ENCODE measurements at places on chromosomes 4 and X. TPM values are rescaled to one million over a fixed set of nuclear protein-coding genes. Genes with fewer than 3 reads are reported as not detected.

- DNase-seq, result no peak
- H3K27ac ChIP-seq, result peak overlapping the region; percentile 41
- peak overlapping the region; percentile 44 for H3K4me3 ChIP-seq
- H3K4me1 ChIP-seq, result peaks cover 48% of the 10 kb centered on the region
- no peaks in the 10 kb centered on the region for H3K27me3 ChIP-seq
Measured at GRCh38 chrX:19886883-19887531, 393 bp downstream of the SH3KBP1 start.

DNA sequence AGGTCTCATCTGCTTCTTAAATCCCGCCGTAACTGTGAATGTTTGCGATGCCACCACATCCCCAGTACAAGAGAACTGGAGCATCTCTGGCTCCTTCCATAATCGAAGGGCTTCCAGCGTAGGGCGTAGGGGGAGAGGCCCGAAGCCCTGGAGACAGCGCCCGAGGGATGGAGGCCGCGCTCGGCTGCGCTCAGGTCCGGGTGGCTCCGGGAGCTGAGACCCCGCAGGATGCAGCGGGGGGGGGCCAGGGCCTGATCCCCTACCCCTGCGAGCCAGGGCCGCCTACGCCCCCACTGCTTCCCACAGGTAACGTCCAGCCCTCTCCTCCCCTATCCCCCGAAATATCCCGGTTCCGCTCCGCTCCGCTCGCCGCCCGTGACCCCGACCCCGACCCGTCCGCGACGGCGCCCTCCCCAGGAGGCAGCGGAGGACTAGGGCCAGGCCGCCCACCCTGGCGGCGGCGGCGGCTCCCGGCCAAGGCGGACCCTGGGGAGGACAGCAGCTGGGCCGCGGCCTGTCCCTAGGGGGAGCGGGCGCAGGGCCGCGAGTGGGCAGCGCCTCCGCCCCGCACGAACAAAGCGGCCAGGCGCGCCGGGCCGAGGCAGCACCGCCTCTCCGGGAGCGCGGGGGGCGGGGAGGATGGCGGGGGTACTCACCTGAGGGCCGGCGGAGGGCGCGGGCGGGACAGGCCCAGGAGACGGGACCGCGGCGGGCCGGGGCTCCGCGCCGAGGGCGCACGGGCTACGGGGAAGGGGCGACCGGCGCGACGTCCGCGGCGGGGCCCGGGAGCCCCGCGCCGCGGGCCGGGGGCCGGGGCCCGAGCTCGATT, 723 bp downstream of the WDFY3 start:
- H3K4me1 ChIP-seq, result peaks cover 4% of the 10 kb centered on the region
- H3K36me3 ChIP-seq, result no peaks in the 10 kb centered on the region
- peak overlapping the region; percentile 88 for H3K27ac ChIP-seq
- no peak for DNase-seq
- no peaks in the 10 kb centered on the region for H3K27me3 ChIP-seq
- peak overlapping the region; percentile 56 for H3K4me3 ChIP-seq

Gene PGAM4
- total RNA-seq, result not detected

DNA sequence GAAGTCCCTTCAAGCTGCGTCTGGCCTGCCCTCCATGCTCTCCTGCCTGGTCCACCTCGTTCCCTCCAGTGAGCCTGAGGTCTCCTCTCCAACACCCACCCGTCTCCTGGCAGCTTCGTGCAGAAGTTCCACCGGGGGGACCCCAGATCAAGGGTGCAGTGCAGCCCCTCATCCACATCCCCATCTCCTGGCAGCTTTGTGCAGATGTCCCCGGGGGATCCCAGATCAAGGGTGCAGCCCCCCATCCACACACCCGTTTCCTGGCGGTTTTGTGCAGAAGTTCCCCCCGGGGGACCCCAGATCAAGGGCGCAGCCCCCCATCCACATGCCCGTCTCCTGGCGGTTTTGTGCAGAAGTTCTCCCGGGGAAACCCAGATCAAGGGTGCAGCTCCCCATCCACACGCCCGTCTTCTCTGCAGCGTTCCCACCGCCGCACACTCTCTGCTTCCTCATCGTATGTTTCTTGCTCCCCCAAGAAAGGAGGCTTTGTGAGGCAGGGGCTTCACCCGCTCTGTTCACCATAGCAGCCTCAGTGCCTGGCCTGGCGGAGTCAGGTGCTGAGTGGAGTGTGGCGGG, 35.7 kb downstream of the PIGG start:
- peaks cover 13% of the 10 kb centered on the region for H3K36me3 ChIP-seq
- no peak for DNase-seq
- no peaks in the 10 kb centered on the region for H3K27me3 ChIP-seq

Gene RAI2
- not detected for total RNA-seq

DNA sequence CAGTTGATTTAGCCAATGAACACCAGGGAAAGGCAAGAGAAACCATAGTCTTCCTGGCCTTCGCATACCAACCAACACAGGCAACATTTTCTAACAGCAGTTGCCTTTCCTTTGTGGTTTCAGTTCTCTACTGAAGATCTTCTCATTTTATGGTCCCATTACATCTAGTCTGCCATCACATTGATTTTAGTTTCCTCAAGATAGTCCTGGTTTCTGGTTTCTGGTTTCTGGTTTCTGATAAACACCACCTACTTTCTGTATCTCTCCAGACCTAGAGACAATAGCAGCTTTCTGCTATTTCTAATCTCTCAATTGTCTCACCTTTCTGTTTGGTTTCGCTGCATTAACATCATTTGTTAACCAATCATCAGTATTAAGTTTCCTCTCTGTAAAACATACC, 646.3 kb upstream of the SPANXN1 start:
- no peaks in the 10 kb centered on the region for H3K4me1 ChIP-seq
- H3K4me3 ChIP-seq, result no peak overlapping the region
- H3K27ac ChIP-seq, result no peak overlapping the region
- H3K27me3 ChIP-seq, result no peaks in the 10 kb centered on the region
- no peak for DNase-seq
- H3K36me3 ChIP-seq, result no peaks in the 10 kb centered on the region
